ENCODE measurements at places on chromosomes 7 and 10. TPM values are rescaled to one million over a fixed set of nuclear protein-coding genes. Genes with fewer than 3 reads are reported as not detected.

The THAP5 gene
- 23.7 TPM for total RNA-seq

DNA sequence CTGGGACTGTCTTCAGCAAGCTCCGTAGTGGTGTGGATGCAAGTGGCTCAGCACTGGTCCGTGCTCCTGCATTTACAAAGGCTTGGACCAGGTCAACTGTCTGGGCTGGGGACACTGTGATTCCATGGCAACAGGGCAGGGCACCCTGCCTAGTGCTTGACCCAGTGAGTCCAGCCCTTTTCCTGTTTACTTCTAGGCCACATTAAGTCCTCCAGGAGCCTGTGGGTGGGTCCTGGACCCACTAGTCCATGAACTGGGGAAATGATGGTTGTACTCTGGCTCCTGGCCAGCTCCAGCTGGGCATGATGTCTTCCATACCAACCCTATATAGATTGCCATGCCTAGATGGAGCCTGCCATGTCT lies 152.0 kb downstream of the RPS24 start:
- no peaks in the 10 kb centered on the region for H3K4me1 ChIP-seq
- H3K27me3 ChIP-seq: peaks cover 8% of the 10 kb centered on the region
- no peak for DNase-seq

DNA sequence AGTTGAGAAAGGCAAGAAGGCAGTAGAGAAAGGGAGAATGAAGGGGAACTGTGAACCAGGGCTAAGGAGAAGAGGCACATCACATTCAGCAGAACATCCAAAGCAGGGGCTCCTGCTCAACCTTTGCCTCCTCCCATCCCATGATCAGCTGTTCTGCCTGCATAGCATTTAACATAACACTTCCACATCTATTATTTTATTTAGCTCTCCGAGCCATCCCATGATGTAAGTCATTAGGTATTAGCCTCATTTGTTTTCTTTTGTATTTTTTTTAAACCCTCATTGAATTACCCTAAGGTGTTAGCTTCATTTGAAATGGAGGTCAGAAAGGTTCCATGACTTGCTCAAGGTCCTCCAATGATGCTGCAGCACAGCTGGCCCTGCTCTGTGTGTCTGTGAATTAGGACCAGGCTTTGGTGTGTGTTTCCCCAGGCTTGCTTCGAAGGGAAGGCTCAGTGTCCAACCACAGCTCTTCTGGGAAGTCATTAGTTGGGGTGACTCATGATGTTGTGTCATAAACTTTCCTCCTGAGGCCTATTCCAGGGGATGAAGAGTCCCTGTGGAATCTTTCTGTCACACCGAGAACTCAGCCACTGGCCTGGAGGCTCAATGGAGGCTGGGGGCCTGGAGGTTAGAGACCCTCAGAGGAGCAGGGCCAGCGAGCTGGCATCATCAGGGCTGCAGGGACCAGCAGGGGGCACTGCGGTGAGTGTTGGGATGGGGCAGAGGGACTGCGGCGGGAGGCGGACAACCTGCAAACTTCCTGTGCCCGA lies 16.5 kb downstream of the NPFFR1 start:
- H3K36me3 ChIP-seq: no peaks in the 10 kb centered on the region
- no peak overlapping the region for H3K4me3 ChIP-seq
- peak overlapping the region; percentile 63 for H3K27ac ChIP-seq
- H3K27me3 ChIP-seq: no peaks in the 10 kb centered on the region
- peak; percentile 98 for DNase-seq

DNA sequence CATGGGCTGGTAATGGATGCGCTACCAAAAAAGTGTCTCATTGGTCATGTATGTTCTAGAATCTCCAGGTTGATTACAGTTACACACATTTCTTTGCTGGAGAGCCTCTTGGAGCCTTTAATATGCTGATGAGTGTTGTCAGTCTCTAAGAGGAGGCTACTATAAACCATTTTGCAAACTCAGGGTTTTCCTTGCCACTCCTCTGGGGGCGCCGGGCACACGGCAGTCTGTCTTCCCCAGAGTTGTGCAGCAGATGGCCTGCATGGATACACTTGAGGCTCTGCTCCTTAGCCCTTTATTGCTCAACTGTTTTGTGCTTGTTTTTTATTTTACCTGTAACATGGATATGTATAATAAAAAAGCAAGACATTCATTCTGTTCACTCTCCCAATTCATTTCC lies 196.5 kb downstream of the ACTR3B start:
- H3K27me3 ChIP-seq: no peaks in the 10 kb centered on the region
- no peaks in the 10 kb centered on the region for H3K4me1 ChIP-seq
- no peak for DNase-seq
- no peak overlapping the region for H3K27ac ChIP-seq
- no peaks in the 10 kb centered on the region for H3K36me3 ChIP-seq

GRCh38 chr10:10584161-10584560 lies 433.5 kb upstream of the CELF2 start:
- no peak for DNase-seq
- H3K4me1 ChIP-seq: no peaks in the 10 kb centered on the region
- H3K27ac ChIP-seq: no peak overlapping the region
- H3K36me3 ChIP-seq: no peaks in the 10 kb centered on the region

GRCh38 chr10:31011665-31012022 lies 20.0 kb downstream of the ZNF438 start:
- H3K27me3 ChIP-seq: no peaks in the 10 kb centered on the region
- DNase-seq: peak; percentile 44
- H3K4me1 ChIP-seq: peaks cover 2% of the 10 kb centered on the region
- H3K4me3 ChIP-seq: no peak overlapping the region
- no peaks in the 10 kb centered on the region for H3K36me3 ChIP-seq
- peak overlapping the region; percentile 45 for H3K27ac ChIP-seq

- H3K36me3 ChIP-seq: no peaks in the 10 kb centered on the region
- peaks cover 6% of the 10 kb centered on the region for H3K4me1 ChIP-seq
- peaks cover 21% of the 10 kb centered on the region for H3K27me3 ChIP-seq
- no peak overlapping the region for H3K4me3 ChIP-seq
- no peak overlapping the region for H3K27ac ChIP-seq
Observed at GRCh38 chr7:101511965-101512364, 117.1 kb downstream of the MYL10 start.

The SEMA3A gene
- total RNA-seq: 187 TPM

- no peak for DNase-seq
- H3K27me3 ChIP-seq: no peaks in the 10 kb centered on the region
- H3K4me3 ChIP-seq: no peak overlapping the region
- no peaks in the 10 kb centered on the region for H3K36me3 ChIP-seq
- H3K4me1 ChIP-seq: no peaks in the 10 kb centered on the region
Observed at GRCh38 chr10:122689146-122689820, 10.4 kb downstream of the C10orf120 start.

Data from IMR-90 (cell line).